ENCODE measurements at places on chromosomes 5 and 9. TPM values are rescaled to one million over a fixed set of nuclear protein-coding genes. Genes with fewer than 3 reads are reported as not detected.

DNA sequence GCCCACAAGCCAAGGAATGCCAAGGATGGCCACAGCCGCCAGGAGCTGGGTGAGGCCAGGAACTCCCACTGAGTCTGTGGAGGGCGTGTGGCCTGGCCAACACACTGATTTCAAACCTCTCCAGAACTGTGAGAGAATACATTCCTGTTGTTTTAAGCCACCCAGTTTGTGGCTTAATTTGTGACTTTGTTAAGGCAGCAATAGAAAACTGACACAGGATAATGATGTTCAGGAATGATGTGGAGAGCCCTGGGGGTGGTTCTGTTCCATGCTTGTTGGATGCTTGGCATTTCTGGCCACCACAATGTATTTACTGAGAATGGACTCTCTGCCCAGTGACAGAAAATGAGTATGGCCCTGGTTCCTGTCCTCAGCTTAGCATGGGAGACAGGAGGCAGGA is 82.8 kb downstream of the DAP start:
- no peaks in the 10 kb centered on the region for H3K27me3 ChIP-seq
- no peaks in the 10 kb centered on the region for H3K4me1 ChIP-seq
- DNase-seq, result no peak
- peaks cover 16% of the 10 kb centered on the region for H3K36me3 ChIP-seq
- H3K27ac ChIP-seq, result no peak overlapping the region

CHSY3 gene
- total RNA-seq, result not detected

- H3K4me3 ChIP-seq, result no peak overlapping the region
- H3K36me3 ChIP-seq, result no peaks in the 10 kb centered on the region
- H3K27me3 ChIP-seq, result peaks cover 4% of the 10 kb centered on the region
- DNase-seq, result no peak
- H3K27ac ChIP-seq, result no peak overlapping the region
Measured at GRCh38 chr9:35353731-35354365, 136.1 kb upstream of the RUSC2 start.

GRCh38 chr5:110096419-110096818 is 406.7 kb downstream of the MAN2A1 start:
- no peak overlapping the region for H3K4me3 ChIP-seq
- H3K4me1 ChIP-seq, result no peaks in the 10 kb centered on the region
- H3K27me3 ChIP-seq, result no peaks in the 10 kb centered on the region
- H3K27ac ChIP-seq, result no peak overlapping the region
- no peak for DNase-seq

DNA sequence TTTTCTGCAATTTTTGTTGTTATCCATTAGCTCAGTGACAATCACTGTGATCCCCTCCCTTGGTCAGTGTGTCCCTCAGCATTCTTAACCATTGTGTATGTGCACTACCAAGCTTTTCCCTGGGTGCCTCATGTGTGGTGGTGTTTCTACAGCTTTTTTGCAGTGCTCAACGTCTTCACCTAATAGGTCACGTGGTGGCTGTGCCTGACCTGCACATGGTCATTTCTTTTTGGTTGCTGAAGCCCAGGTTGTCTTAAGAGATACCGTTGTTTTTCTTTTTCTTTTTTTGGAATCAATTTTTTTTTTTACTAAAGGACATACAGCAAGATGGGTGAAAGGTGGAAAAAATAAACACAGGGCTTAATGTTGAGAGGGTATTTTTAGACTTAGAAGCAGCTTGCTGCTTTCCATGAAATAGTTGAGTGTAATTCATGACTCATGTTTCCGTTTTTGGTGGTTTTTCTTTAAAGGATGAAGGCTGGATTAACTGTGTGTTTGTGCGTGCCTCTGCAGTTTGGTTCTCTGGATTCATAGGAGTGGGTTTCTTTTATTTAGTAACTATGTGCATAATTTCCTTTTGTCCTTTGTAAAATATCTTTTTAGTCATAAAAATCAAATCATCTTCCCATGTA is 22.2 kb downstream of the SH3GL2 start:
- H3K27me3 ChIP-seq, result no peaks in the 10 kb centered on the region
- DNase-seq, result no peak
- H3K4me3 ChIP-seq, result no peak overlapping the region
- H3K27ac ChIP-seq, result no peak overlapping the region
- no peaks in the 10 kb centered on the region for H3K4me1 ChIP-seq
- no peaks in the 10 kb centered on the region for H3K36me3 ChIP-seq

DNA sequence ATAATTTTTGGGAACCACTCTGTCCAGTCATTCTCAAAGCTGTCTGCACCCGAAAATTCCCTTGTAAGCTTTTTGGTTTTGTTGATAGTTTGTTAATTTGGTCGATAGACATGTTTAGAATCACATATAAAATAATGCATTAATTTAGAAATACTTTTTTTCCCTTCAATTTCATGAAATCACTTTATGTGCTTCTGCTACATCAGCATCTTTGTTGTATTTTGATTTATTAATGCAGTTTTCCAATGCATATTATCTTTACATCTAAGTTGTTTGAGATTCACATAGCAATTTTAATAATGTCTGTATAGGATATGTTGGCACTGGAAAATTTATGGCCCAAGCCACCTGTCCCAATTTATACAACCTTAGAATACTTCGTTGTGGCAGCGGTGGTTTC is 60.6 kb upstream of the SV2C start:
- peaks cover 5% of the 10 kb centered on the region for H3K27me3 ChIP-seq
- no peak overlapping the region for H3K27ac ChIP-seq
- no peak overlapping the region for H3K4me3 ChIP-seq
- H3K4me1 ChIP-seq, result no peaks in the 10 kb centered on the region
- no peak for DNase-seq
- no peaks in the 10 kb centered on the region for H3K36me3 ChIP-seq

GALT gene
- 72.0 TPM for total RNA-seq

DNA sequence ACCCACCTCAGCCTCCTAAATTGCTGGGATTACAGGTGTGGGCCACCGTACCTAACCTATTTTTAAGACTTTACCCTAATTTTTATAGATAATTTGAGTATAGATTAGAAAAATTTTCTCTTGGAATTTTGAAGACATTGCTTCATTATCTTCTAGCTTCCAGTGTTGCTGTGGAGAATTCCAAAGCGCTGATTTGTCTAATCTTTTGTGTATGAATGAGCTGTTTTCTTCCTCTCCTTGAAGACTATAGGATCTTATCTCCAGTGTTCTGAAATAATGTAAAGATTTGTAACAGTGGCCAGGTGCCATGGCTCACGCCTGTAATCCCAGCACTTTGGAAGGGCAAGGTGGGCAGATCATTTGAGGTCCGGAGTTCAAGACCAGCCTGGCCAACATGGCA is 5.7 kb upstream of the SNX24 start:
- H3K27me3 ChIP-seq, result peaks cover 16% of the 10 kb centered on the region
- no peak overlapping the region for H3K4me3 ChIP-seq
- peaks cover 17% of the 10 kb centered on the region for H3K4me1 ChIP-seq
- DNase-seq, result no peak

GZMA gene
- total RNA-seq, result 88.1 TPM

SNCAIP gene
- not detected for total RNA-seq

DNA sequence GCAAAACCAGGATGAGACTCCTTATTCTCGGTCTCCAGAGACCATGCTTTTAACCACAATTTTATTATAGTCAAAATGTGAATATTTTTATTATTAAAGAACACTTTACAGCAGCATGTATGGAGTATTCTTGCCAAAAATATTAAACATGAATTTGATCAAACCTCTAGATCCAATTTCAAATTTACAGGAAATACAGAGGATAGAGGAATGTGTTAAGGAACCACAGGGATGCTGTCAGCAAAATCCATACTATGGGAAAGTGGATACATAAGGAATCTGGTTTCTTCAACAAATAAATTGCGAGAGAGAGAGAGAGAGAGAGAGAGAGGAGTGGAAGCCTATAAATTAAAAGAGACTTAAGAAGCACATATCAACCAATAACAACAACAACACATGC is 348.2 kb upstream of the NUDT12 start:
- no peaks in the 10 kb centered on the region for H3K36me3 ChIP-seq
- H3K4me3 ChIP-seq, result no peak overlapping the region
- DNase-seq, result no peak
- no peak overlapping the region for H3K27ac ChIP-seq
- no peaks in the 10 kb centered on the region for H3K4me1 ChIP-seq
- H3K27me3 ChIP-seq, result no peaks in the 10 kb centered on the region

DNA sequence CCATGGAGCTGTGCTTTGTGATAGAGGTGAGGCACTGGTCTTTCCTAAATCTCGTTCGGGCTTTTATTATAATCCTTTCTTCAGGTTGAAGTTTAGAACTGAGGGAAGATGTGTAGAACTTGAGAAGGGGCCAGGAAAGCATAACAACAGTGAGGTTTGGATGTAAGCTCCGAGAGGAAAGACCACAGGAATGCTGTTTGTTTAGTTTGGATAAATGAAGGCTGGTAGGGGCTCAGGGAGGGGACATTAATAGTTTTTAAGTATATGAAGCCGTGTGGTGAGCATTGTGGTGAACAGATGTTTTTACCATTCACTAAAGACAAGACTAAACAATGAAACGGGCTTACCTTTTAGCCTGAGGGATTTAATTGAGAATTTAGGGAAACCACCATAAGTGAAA is 130.8 kb downstream of the ARHGAP26 start:
- H3K4me1 ChIP-seq, result peaks cover 12% of the 10 kb centered on the region
- no peak for DNase-seq

DNA sequence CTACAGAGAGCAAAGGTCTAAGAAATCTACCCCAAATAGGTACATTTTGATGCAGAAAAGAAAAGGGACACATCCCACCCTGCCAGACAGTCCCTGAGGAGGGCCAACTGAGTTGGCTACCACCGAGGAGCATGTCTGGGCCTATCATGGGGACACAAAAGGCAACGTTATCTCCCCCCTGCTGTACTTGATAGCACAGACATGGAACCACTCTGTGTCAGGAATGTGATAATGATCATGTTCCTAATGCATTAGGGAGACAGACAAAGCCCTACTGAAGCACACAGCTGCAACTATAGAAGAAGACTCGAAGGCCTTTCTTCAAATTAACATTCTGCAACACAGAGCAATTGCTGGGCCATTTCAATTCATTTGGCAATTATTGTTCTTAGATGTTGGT is 84.5 kb downstream of the ENC1 start:
- H3K36me3 ChIP-seq, result no peaks in the 10 kb centered on the region
- no peak for DNase-seq
- H3K27me3 ChIP-seq, result peaks cover 7% of the 10 kb centered on the region
- H3K4me1 ChIP-seq, result no peaks in the 10 kb centered on the region
- no peak overlapping the region for H3K27ac ChIP-seq

- H3K36me3 ChIP-seq, result no peaks in the 10 kb centered on the region
- H3K27me3 ChIP-seq, result peaks cover 6% of the 10 kb centered on the region
- H3K27ac ChIP-seq, result no peak overlapping the region
- no peak for DNase-seq
- H3K4me1 ChIP-seq, result peaks cover 7% of the 10 kb centered on the region
Measured at GRCh38 chr5:39547553-39548154, 122.9 kb upstream of the DAB2 start.

CDH9 gene
- total RNA-seq, result not detected

GRCh38 chr5:147520450-147520849 is 10.6 kb upstream of the DPYSL3 start:
- peaks cover 1% of the 10 kb centered on the region for H3K27me3 ChIP-seq
- H3K36me3 ChIP-seq, result no peaks in the 10 kb centered on the region
- no peaks in the 10 kb centered on the region for H3K4me1 ChIP-seq

PCDHB12 gene
- not detected for total RNA-seq

GRCh38 chr9:72977670-72978069 is 24.8 kb upstream of the ALDH1A1 start:
- no peak overlapping the region for H3K4me3 ChIP-seq
- H3K4me1 ChIP-seq, result no peaks in the 10 kb centered on the region
- H3K27me3 ChIP-seq, result peaks cover 2% of the 10 kb centered on the region
- H3K36me3 ChIP-seq, result no peaks in the 10 kb centered on the region
- no peak for DNase-seq
- no peak overlapping the region for H3K27ac ChIP-seq

GRCh38 chr9:119588874-119589744 is 219.9 kb upstream of the BRINP1 start:
- no peaks in the 10 kb centered on the region for H3K36me3 ChIP-seq
- H3K4me1 ChIP-seq, result no peaks in the 10 kb centered on the region
- no peaks in the 10 kb centered on the region for H3K27me3 ChIP-seq
- H3K4me3 ChIP-seq, result no peak overlapping the region
- no peak for DNase-seq

GPR21 gene
- 0.88 TPM for total RNA-seq

DNA sequence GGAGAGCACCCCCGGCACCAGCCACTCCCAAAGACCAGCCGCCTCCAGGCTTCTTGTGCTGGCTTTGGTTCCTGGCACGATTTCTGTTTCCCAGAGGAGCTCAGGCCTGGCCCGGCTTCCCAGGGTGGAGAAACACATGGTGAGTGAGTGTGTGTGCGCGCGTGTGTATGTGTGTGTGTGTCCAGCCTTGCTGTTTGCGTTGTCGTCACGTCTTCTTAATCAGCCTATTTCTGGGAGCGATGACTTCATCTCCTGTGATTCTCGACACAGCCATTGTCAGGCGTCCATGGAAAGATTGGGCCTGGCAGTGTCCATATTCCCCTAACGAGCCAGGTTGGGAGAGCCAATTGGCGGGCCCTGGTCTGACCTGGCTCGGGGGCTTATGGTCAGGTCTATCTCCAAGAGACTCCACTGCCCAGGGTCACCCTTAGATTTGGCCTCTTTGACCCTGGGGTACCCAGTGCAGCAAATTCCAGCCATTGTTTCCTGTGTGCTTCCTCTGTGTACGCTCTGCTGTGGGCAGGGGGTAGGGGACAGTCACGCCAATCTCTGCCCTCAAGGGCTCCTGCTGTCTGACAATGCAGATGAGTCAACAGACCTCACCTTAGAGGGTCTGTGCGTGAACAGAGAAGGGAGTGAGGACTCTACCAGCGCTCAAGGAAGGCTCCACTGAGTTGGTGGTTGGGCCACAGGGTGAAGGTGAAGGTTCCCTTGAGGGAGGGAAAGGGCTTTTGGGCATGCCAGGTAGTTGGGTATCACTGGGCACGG is 73.8 kb downstream of the DAB2IP start:
- H3K27ac ChIP-seq, result no peak overlapping the region
- peaks cover 10% of the 10 kb centered on the region for H3K27me3 ChIP-seq
- DNase-seq, result no peak
- H3K4me3 ChIP-seq, result no peak overlapping the region

DNA sequence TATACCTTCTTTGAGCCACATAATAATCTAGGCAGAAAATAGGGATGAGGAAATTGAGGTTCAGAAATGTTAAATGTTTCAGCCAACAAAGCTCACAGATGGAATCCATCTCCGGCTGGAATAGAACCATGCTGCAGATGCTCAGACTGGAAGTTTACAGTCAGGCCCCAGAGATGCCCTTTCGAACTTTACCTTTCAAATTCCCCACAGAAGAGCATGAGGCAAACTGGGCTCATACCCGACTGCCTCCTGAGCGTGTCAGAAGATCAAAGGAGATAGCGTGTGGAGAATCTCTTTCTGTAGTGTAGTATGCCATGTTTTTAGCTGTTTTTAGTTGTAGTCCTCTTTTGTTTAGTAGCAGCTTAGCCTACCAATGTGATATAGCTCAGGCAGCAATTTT is 72.0 kb upstream of the DAP start:
- H3K4me1 ChIP-seq, result no peaks in the 10 kb centered on the region
- no peak for DNase-seq
- H3K27ac ChIP-seq, result no peak overlapping the region

DNA sequence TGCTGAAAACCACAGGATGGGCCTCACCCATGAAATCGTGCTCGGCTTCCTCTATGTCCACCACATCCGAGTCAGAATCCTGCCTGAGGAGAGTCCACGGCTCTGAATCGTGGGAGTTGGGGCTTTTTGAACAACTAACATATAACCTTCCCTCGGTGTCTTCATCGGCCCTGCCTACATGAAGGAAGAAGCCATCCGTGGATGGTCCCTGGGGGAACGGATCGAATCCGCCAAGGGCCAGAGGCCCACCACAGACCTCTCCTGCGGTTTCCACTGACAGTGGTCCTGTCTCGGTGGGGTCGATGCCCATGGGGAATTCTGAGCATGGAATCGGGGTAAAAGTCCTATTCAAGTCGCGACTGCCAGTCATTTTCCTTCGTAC is 85.0 kb downstream of the CAMSAP1 start:
- no peaks in the 10 kb centered on the region for H3K27me3 ChIP-seq
- DNase-seq, result no peak
- H3K4me3 ChIP-seq, result no peak overlapping the region
- H3K27ac ChIP-seq, result no peak overlapping the region
- H3K4me1 ChIP-seq, result no peaks in the 10 kb centered on the region
